ENCODE measurements at places on chromosomes 6 and 20.

- DNase-seq, result no peak
Observed at GRCh38 chr6:159080217-159080976, 35.6 kb upstream of the TAGAP start.

DNA sequence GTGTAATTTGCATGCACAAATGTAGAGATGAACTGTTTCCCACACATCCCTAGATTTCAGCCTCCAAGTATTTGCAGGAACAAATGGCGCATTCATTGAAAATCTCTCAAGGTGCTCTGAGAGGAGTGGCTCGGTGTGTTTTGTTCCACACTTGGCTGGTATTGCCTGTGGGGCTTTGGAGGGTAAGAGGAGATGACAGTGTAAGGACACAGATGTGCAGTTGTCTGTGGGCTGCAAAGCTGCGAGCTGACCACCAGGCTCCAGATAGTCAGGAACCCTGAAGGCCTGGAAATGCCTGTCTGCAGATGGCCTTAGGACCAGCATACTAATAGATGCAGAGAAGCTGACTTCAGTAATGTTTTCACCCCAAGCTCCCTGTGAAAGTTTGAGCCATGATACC lies 57.7 kb upstream of the PBOV1 start:
- no peak for DNase-seq

GRCh38 chr6:6699741-6700367 lies 111.3 kb downstream of the LY86 start:
- DNase-seq, result no peak

DNA sequence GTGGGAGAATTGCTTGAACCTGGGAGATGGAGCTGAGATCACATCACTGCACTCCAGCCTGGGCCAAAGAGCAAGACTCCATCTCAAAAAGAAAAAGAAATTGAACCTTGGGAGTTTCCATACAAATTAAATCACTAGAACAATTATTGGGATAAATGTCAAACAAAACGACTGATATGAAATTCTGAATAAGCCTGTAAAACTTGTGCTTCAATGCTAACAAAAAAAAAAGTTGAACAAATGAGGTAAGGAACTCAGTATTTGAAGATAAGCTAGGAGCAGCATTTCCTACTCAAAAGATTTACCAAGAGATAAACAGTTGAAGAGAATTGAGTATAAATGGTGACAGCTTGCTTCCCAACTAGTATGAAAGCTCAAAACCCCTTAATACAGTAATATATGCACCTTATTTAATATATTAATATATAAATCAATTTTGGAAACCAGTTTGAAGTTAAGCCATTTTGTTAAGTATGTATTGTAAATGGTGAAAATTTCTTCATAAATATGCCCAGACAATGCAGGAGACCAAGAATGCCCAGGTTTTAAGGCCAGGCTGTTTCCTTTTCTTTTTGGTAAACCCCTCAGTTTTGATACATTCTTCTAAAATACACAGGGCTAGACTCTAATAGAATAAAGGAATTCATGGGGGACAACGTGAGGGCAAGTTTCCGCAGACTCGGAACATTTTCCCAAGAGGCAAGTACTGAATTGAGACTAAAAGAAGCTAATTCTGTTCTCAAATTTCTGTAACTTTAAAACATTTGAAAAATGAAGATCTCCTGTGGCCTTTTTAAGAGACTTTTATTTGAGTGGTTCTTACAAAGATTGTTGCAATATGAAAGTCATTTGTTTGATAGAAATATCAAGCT lies 3.9 kb downstream of the ROMO1 start:
- no peak for DNase-seq

- DNase-seq, result no peak
Observed at GRCh38 chr6:157860505-157860991, 37.5 kb downstream of the SNX9 start.

DNA sequence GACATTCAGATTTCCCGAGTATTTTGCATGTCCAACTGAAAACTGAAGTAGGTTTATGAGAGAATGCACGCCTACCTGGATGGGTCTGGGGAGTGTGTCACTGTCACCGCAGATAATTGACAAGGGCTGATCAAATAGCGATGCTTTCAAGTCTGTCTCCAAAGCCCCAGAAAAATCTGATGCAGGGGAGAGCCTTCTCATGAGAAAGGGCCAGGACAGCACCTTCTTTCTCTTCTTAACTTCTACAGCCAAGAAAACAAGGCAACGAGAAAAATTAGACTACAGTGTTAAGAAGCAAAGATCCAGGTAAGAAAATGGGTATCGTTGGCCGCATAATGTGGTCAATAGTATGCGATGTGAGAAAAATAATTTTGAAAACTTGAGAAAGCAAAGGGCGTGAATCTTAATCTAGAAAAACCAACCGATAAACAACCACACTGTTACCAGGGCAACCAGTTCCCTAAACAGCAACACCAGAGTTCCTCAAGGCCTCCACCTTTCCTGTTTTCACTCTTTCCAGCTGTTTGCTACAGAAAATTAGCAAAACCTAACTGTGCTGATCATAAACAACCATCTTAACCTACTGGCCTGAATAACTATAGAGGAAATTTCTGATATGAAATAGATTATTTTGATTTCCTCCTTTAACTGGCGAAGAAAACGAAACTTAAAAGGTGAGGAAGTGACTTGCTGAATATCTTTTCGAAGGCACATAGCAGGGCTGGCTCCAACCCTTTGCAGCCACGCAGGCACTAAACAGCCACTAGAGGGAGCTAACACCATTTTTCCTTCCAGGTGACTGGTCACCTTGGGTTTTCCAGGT lies 2.6 kb downstream of the TAGAP start:
- peak; percentile 81 for DNase-seq

DNA sequence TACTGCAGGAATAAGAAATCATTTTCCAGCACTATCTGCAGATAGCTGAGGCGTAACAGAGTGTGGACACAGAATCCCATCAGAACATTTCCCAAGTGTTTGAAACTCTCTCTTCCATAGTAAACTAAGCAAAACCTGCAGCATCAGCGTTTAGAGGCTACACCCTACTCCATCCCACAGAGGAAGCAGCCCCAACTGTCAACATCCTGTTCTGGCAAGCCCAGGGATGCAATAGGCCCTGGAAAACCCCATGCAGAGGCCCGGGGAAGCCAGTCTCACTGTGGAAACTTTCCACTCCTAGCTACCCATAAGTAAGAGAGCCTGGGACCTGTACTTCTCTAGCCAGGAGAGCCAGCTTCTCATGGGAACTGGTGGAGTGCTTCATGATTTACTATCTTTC lies 129.4 kb downstream of the LY86 start:
- no peak for DNase-seq

DNA sequence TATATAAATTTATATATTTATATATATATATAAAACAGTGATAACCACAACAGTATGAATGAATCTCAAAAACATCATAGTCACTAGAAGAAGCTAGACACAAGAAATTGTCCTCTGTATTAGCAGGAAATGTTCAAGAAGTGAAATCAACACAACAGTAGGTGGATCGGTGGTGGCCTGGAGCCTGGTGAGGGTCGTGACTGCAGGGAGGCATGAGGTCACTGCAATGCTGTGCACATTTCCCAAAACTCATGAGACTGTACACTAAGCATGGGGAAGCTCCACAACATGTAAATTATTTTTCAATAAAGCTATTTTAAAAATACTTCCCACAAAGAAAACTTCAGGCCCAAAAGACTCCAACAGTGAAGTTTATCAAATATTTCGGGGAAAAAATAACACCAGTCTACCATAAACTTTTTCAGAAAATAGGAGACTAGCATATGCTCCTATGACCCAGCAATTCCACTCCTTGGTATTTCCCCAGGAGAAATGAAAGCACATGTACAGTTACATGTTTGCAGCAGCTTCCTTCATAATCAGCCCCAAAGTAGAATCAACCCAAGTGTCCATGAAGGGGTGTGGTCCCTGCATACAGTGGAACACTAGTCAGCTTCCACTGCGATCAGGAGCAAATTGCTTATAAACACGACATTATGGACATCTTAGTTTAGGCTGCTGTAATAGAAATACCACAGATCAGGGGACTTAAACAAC lies 144.2 kb downstream of the TBXT start:
- no peak for DNase-seq

DNA sequence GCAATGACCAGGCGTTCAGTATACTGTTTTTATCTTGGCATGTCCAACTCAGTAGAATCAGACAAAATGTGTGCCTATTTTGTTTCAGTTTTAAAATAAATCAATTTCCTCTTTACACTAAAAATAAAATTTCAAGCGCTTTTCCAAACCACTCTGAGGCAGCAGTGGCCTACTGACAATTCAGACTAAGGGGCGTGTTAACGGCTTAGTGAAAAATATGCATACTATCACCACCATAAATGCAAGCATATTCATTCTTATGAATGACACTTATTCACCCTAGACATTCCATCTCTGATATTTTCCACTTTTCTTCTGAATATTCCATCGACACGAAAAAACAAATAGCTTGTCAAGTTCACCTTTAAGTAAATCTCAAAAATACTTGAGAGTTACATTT lies 7.5 kb downstream of the TBX18 start:
- DNase-seq, result no peak

DNA sequence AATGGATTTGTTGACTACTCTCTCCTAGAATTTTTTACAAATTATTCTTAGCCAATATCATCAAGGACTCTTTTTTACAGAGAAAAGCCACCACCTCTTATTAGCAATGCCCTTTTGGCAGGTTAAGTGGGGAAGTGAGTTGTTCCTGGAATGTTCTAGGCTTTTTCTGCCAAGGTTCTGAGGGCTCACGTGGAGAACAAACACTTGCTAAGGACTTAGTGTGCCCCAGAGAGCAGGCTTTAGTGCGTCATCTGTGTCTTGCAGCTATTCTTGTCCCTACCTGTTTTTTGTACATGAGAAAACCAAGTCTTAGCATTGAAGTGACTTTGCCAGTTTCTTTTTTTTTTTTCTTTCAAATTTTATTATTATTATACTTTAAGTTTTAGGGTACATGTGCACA lies 33.5 kb downstream of the CFAP61 start:
- no peak for DNase-seq

DNA sequence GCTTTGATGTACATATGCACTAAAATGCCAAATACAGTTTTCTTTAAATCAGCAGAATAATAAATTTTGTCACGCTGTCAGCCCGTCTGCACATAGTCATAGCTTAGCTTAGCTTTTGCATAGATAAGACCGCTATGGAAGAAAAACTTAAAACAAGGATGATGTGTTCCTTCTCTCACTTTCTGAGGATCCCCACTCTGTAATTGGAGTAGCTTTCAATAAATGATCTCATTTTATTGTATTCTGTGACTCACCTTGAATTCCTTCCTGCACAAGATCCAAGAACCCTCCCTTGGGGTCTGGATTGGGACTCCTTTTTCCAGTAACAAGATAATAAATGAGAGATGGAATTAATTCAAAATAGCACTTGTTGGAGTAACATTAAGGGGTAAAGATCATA lies 186.2 kb downstream of the CDH26 start:
- DNase-seq, result no peak

- DNase-seq, result no peak
Observed at GRCh38 chr6:6317386-6317785, 3.1 kb downstream of the F13A1 start.

DNA sequence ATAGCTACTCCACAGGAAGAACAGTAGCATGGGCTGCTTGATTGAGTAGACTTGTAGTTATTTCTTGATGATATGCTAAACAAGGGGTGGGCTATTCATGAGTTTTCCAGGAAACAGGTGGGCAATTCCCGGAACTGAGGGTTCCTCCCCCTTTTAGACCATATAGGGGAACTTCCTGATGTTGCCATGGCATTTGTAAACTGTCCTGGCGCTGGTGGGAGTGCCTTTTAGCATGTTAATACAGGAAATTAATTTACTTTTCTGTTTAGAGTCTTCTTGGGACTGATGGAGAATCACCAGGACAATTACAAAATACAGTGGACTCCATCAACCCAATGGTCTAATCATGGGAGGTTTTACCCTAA lies 22.7 kb downstream of the CYP24A1 start:
- no peak for DNase-seq

- DNase-seq, result no peak
Observed at GRCh38 chr6:25173951-25174474, 105.2 kb upstream of the CARMIL1 start.

DNA sequence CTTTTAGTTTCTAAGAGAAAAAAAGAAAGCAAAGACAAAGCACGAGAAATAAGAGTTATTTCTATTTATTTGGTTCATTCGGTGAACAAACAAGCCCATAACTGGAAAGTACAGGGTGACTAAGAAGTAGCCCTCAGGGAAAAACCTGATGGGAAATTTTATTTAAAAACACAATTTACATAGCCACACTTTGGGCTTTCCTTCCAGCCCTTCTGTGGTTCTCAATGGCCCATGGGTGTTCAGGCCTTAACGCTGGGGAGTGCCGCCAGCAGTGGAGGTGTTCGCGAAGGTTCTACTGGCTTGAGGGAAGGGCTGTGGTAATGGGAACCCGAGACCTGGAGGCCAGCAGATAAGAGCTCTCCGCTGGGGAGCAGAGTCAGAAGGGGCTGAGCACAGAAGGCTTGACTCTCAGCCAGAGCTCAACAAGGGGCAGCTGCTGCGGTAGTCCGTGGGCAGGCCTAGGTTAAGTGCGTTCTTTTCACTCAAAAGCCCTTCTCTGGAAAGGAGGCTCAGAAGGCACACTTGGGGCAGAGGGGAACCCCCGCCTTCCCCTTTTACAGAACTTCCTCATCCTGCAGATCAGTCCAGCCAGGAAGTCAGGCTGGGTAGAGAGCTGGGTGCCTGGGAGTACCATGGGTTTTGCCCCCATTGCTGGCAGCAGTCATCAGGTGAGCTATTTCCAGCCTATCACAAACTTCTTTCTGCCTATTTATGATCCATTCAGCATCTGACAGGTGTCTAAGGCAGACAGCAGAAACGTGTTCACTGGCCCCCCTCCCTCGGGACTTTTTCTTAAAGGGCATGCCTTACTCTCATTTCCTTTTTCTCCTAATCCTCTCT lies 8.8 kb upstream of the CD83 start:
- DNase-seq, result no peak

- DNase-seq, result no peak
Observed at GRCh38 chr6:101534821-101535220, 141.3 kb downstream of the GRIK2 start.

DNA sequence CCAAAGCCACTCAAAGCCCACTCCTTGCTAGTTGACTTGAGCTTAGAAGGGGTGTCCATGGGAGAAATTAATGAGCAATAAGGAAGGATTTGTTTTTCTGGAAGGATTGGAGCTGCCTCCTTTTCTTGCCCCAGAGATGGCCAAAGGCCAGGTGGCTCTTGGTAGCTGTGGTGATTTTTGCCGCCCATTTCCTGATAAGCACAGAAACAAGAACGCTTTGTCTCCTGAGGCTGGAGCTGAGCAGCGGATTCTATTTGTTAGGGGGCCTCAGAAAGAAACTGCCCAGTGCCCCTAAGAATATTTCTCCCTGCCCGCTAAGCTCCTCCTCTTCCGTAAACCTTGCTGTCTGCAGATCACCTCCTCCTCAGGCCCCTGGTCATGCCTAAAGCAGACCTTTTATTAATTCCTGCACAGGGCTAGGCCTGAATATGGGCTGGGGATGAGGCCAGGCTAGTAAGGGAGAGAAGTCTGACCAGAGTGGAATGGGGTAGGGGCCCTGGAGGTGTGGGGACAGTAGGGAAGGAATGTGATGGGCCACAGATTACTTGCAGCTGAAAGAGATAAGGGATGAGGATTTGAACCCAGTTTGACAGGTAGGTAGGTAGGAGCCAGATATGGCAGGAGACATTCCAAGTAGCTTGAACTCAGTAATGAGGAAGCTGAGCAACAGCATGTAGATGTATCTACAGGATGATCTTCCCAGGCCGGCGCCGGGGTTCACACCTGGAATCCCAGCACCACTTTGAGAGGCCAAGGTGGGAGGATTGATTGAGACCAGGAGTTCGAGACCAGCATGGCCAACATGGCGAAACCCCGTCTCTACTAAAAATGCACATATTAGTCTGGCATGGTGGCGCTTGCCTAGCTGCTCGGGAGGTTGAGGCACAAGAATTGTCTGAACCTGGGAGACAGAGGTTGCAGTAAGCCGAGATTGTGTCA lies 71.2 kb upstream of the NAA20 start:
- no peak for DNase-seq

Data from WTC11 (cell line).